Urinary bladder (tissue), 4 donors: ENCODE measurements at places on chromosomes 7 and 10. TPM values are rescaled to one million over a fixed set of nuclear protein-coding genes. Genes with fewer than 3 reads are reported as not detected.

NXPH1 gene
- 0.14 TPM for polyA plus RNA-seq

IFIT3 gene
- 11.2 TPM for polyA plus RNA-seq

DLX6 gene
- polyA plus RNA-seq, result 0.09 TPM

KLLN gene
- 0.46 TPM for polyA plus RNA-seq

DNA sequence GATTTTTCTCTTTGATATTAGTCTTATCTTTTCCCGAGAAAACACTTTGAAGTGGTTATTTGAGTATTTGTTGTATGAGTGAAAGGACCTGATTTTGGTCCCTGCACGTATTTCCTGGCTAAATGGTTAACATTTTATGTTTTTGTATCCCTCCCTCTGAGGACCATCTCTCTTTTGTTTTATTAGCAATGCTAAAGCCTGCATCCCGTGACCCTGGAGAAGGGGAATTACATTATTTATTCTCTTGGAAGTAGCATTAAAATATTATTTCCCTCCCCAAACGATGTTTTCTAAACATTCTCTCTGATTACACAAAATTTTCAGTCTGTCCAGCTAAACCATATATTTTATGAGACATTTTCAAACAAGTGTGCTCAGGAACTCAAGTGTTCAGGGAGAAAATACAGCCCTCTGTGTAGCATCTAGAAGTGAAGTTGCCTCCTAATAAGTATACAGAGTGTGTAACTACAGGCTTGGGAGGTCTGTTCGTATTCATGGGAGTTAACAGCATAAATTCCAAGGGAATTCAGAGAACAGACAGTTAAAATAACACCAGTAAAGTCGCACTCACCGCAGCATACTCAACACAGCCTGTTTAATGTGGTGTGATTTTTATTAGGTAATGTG is 163.8 kb upstream of the NPVF start:
- no peak for DNase-seq

DNA sequence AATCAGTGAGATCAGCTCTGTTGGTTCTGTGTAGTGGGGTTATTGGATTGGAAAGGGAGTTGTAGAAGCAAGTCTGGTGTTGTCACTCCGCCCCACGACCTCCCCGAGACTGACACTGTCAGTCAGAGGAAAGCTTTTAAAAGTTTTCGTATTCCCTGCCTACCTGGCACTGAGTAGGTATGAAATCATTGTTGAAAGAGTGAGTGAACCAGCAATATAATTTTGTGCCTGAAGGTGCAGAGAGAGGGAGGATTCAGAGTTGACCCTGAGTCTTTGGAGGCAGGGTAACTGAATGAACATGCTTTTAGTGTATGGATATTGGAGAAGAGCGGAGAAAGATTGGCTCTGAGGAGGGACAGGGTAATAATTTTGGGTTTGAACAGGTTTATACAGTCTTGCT is 27.3 kb downstream of the CCNY start:
- DNase-seq, result no peak

- no peak for DNase-seq
Measured at GRCh38 chr7:140153666-140154161, 23.1 kb downstream of the KDM7A start.

DNA sequence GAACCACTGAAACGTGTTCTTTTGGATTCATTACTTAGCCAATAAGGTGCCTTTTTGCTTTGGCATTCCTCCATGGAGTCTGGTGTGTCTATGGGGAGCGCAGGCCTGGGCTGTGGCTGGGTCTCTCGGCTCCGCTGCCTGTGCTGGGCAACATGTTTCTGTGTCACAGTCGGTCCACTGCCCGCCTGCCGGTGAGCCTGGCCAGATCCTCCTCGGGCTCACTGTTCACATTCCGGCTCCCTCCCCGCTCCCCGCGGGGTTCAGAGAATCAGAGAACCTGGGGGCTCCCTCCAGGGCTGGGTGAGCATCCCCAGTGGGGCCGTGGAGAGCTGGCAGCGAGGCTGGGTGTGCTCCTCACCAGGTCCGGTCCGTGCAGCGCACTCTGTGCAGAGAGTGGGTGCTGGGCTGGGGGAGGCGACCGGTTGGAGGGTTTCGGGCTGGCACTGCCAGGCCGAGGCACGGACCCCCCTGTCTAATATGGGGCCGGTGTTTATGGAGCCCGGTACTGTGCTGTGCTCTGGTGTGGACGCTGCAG is 70.4 kb downstream of the INPP5A start:
- no peak for DNase-seq

DNA sequence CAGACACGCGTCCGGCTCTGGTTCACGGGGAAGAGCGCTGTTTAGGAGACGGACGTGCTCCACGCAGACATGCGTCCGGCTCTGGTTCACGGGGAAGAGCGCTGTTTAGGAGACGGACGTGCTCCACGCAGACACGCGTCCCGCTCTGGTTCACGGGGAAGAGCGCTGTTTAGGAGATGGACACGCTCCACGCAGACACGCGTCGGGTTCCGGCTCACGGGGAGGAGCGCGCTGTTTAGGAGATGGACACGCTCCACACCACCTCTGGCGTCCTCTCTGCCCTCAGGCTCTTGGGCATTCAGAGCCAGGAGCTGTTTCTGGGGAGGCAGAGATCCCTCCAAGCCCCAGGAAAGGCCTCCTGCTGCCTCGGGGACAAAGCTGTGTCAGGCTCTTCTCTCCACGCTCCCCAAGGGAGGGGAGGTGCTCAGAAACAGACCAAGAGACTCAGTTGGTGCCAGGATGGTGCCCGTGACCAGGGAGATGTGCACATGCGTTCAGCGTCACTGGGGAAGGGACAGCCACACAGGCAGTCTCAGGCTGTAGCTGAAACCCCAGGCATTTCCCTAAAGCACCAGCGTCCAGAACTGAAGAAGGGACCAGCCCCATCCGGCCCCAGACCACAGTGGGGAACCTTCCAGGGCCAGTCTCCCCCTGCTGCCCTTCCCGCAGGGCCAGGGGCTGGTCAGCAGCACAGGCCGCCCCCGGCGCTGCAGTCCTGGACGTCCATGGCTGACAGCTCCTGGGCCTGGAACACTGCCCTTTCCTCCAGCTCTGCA is 175.6 kb downstream of the ELFN1 start:
- DNase-seq, result no peak

DNA sequence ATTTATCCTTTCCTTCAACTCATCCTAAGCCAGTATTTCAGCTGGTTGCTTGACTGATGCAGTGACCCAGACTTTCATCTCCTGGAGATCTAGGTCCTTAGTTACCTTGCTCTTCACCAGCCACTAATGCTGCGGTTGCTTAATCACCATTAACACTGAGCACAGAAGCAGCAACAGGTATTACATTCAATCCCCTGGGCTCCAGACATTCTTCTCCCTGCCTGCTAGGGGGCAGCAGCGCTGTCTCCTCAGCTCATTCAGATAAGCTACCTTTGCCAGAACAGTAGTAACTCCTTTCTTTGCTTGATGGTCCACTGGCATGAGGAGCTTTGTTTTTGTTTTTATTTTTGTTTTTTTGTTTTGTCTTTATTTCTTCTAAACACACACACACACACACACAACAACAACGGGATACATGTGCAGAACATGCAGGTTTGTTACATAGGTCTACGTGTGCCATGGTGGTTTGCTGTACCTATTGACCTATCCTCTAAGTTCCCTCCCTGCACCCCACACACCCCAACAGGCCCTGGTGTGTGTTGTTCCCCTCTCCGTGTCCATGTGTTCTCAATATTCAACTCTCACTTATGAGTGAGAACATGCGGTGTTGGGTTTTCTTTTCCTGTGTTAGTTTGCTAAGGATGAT is 1043.2 kb upstream of the C7orf33 start:
- no peak for DNase-seq

DNA sequence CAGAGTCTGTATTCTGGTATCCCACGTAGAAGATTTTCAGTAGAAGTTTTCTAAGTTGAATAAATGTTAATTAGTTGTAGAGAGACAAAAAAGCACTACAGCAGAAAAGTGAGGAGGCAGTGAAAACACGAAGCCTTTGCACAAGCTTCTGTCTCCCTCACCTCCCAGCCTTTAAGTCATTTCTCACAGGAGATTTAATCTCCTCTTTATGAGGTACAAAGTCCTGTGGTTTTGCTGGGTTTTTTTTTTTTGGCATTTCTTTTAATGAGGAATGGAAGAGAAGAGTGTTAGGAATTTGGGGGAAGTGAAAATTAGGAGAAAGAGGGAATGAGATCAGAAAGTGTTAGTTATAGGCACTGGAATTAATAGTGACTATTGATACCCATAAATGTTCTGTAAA is 21.5 kb downstream of the SPAG6 start:
- no peak for DNase-seq

- no peak for DNase-seq
Measured at GRCh38 chr7:81339946-81340345, 421.1 kb upstream of the SEMA3C start.

GRCh38 chr10:88911851-88912250 is 31.8 kb downstream of the STAMBPL1 start:
- no peak for DNase-seq

- DNase-seq, result no peak
Measured at GRCh38 chr10:49179699-49180443, 8.3 kb downstream of the TMEM273 start.

DNA sequence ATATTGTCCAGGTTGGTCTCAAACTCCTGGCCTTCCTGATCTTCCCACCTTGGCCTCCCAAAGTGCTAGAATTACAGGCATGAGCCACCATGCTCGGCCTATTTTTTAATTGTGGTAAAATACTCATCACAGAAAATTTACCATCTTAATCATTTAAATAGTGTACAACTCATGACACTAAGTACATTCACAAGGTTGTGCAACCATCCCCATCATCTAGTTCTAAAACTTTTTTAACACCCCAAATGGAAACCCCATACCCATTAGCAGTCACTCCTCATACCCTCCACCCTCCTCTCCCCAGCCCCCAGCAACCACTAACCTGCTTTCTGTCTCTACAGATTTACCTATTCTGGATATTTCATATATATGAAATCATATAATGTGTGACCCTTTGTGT is 90.3 kb downstream of the DOCK4 start:
- DNase-seq, result no peak

DNA sequence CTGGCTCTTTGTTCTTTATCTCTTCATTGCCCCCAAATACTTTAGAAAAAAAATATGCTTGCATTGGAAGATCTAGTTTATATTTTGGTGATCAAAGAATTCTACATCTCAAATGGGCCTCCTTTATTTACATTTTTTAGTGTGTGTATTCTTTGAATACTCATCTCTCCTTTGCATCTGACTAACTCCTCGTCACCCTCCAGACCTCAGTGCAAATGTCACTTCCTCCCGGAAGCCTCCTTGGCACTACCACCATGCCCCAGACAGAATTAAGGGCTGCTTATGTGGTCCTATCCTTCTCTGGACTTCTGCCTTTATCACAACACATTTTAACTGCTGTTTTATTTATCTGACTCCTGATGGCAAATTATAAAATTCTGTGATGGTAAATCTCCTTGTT is 52.0 kb upstream of the PPP1R3C start:
- no peak for DNase-seq

DNA sequence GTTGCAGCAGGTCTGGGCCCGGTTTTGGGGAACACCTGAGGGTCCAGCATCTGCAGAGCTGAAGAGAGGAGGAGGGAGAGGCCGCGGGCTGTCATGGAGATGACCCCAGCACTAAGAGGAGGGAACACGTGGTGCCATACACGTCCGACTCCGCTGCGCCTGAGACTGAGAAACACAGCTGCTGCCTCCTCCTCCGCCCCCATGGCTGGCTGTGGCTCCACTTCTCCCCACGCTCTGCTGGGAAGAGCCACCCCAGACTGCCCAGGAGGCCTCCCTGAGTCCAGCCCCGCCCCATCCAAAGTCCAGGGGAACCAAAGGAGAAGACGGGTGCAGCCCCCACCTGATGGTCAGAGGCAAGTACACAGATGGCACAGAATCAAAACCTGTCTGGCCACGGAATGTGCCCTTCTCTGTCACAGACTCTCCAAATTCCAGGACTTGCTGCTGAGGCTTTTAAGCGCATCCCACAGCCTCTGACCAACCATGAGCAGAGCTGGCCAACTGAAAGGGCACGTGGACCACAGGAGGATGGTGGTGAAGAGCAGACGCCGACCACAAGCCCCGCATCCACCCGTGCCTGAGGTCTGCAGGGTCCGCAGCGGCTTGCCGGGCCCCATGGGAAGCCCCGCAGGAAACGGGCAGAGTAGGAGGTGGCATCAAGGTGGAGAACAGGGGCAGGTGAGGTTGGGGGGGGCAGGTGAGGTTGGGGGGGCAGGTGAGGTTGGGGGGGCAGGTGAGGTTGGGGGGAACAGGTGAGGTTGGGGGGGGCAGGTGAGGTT is 24.0 kb downstream of the STK32C start:
- no peak for DNase-seq

DNA sequence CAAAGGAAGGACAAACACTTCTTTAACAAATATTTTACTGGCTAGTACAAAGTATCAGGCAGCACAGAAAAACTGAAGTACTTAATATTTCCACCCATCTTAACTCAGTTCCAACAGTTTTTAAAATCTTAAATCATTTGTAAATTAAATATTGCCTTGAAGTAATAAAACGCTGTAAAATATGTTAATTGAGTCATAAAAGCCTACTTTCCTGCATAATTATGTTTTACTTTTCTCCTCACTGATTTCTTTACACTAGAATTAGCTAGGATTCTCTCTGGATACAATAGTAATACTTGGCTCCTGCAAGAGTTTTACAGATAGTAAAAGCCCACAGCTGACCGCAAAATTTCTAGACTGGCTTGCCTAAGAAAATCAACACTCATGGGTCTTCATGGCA is 74.9 kb downstream of the SFMBT2 start:
- no peak for DNase-seq

- DNase-seq, result no peak
Measured at GRCh38 chr10:116440330-116441030, 12.8 kb downstream of the PNLIPRP3 start.

GRCh38 chr10:124119946-124120345 is 26.5 kb upstream of the CHST15 start:
- no peak for DNase-seq

DNA sequence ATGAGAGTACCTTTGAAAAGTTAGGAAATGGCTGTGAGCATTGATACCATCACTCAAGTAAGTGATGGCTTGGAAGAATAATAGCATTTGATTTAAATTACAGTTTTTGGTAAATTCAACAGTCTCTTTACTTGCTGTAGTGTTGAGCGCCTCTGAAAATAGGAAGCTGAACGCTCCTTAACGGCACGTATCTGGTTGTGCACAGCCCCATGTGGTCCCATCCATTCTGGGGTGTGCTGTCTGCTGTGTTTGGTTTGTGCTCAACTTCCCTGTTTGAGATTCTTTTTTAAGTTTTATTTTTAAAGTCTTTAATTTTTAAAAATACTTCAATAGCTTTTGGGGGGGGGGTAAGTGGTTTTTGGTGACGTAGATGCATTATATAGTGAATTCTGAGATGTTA is 51.5 kb downstream of the DNAJB6 start:
- DNase-seq, result no peak
